ENCODE measurements at places on chromosomes 2 and 18.
A peak's percentile ranks its signal among the peaks of the same experiment; 100 is the strongest.

- DNase-seq = no peak
Observed at GRCh38 chr2:3212984-3213383, 164.6 kb downstream of the EIPR1 start.

GRCh38 chr18:58819051-58819450 lies 45.6 kb upstream of the ZNF532 start:
- DNase-seq = no peak

- DNase-seq = no peak
Observed at GRCh38 chr2:230758566-230759480, 46.2 kb downstream of the CAB39 start.

GRCh38 chr2:55768991-55769390 lies 75.3 kb upstream of the PNPT1 start:
- DNase-seq = no peak

DNA sequence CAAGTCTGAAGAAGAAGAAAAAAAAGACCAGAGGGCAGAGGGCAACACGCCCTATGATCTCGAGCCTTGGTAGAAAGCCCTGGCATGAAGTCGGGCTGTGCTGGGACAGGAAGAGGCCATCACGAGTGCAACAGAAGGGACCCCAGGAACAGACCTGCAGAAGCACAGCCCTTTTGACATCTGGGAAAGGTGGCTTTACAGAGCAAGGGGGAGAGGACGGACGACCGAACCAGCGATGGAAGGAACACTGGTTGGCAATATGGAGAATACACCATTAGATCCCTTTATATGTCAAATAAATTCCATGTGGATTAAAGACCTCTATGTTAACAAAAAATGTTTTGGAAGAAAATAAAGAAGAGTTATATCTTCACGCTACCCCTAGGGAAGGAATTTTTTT lies 10.7 kb downstream of the KIF1A start:
- DNase-seq = no peak

- no peak for DNase-seq
Observed at GRCh38 chr18:49650426-49650891, 88.6 kb downstream of the LIPG start.

DNA sequence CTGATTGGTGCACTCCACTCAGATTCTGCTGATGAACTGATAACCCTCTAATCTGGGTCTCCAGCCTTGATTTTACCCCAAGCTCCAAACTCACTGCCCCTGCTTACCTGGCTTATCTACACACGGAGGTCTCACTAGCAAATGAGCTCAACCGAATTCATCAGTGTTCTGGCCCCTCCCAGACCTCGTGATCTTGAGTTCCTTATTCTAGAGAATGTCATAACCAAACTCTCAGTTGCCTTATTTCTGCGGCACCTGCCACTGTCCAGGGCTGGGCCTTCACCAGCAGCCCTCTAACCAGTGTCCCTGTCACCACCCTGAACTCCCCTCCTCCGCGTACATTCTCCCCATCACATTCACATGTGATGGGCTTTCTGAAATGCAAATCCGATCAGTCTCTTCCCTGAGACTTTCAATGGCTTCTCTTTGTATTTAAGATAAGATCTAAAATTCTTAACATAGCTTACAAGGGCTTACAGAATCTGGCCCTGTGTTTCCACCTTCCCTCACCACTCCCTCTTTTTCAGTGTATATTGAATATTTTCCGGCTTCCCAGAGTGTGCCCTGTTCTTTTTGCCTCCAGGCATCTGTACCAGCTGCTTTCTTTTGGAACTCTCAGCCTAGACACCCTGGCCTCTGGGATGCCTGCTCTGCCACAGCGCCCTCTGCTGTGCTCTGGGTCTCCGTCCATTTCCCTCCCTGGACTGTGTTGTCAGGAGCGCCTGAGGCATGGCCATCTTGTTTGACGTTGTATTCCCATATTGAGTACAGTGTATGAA lies 31.1 kb downstream of the NAB1 start:
- peak; percentile 31 for DNase-seq

DNA sequence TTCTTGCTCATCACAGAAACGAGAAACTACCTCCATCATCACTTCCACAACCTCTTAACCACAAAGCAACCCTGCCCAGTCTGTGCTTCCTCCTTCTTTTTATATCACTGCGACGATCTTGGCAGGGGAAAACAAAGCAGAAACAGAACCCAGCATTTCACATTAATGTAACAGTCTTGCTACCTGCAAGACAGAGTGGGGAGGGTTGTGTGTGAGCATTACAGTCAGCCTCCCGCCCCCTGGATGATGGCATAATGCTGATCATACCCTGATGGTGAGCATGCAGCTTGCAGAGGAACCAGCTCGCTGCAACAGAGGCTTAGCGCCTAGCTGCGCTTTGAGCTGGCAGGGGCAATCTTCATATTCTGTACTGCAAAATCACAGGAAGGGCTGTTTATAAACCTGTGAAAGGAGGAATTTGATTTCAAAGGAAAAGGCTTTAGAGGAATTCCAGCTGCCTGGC lies 376.1 kb downstream of the IRS1 start:
- DNase-seq = no peak

- DNase-seq = no peak
Observed at GRCh38 chr2:66789741-66790140, 354.8 kb downstream of the MEIS1 start.

GRCh38 chr2:78757191-78757590 lies 268.3 kb upstream of the REG3G start:
- DNase-seq = no peak

GRCh38 chr2:169765523-169765922 lies 31.9 kb downstream of the KLHL23 start:
- DNase-seq = no peak

DNA sequence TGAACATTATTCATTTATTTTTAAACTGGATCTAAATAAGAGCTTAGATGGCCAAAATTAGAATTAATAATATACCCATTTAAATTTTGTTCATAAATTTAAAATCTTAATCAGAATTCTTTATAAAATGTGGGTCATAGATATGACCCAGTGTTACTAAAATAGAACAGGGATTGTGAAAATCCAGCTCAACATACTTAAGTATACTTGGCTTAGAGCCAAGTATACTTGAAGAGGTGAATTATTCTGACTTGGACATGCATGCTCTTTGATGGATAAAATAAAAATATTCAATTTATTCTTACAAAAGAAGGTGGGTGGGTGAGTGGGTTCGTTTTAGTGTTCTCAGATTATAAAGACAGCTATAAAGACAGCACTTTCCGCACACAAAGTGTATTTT lies 70.7 kb downstream of the SPOPL start:
- no peak for DNase-seq

- no peak for DNase-seq
Observed at GRCh38 chr2:113898081-113898480, 8.2 kb downstream of the ACTR3 start.

DNA sequence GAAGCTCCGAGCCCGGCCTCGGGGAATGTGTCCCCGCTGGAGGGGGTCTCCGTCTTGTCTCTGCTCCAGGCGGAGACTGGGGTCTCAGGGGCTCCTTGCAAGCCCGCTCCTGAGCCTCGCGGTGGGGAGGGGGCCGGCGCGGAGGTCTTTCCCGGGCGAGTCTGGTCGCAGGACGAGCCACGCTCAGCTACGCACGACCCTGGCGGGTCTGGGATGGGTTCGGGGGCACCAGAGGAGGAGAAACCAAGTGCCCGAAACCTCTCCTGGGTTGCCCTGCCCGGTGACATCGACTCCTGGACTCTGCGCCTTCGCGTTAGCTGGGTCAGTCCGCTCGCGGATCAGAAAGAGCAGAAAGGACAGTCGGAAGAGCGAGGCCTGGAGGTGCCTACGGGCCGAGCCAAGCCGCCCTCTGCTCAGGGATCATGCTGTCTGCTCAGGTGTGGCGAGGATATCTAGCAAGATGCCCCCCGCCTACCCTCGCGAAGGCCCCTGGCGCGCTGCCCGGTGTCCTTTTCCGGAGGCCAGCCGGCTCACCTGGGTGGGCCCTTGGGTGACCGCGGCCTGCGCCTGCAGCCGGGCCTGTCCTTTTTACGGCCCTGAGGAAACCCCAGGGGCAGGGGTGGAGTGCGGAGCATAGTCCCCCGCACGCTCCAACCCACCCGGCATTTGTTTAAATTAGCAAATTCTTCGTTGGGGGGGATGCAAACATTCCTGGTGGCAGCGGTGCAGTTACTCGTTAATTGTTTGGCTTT lies 58.7 kb downstream of the SNORC start:
- no peak for DNase-seq

DNA sequence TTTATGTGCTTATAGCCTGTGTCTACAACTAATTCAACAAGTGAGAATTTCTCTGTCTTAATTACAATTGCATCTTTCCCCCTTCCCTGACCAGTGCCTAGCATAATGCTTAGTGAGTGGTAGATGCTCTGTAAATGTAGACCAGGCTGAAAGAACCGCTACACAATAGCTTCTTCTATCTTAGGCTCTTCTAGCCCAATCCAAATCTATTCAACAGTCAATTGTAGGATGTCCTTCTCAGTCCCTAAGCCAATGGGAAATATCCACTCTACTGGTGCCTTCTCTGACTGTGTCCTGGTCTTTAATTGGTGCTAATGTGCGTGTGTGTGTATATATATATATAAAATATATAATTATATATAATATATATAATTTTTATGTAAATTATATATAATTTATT lies 34.1 kb upstream of the GCC2 start:
- DNase-seq = no peak

GRCh38 chr2:230209422-230210051 lies 10.2 kb downstream of the SP110 start:
- DNase-seq = no peak

- DNase-seq = no peak
Observed at GRCh38 chr2:74767618-74768017, 66.3 kb upstream of the HK2 start.

DNA sequence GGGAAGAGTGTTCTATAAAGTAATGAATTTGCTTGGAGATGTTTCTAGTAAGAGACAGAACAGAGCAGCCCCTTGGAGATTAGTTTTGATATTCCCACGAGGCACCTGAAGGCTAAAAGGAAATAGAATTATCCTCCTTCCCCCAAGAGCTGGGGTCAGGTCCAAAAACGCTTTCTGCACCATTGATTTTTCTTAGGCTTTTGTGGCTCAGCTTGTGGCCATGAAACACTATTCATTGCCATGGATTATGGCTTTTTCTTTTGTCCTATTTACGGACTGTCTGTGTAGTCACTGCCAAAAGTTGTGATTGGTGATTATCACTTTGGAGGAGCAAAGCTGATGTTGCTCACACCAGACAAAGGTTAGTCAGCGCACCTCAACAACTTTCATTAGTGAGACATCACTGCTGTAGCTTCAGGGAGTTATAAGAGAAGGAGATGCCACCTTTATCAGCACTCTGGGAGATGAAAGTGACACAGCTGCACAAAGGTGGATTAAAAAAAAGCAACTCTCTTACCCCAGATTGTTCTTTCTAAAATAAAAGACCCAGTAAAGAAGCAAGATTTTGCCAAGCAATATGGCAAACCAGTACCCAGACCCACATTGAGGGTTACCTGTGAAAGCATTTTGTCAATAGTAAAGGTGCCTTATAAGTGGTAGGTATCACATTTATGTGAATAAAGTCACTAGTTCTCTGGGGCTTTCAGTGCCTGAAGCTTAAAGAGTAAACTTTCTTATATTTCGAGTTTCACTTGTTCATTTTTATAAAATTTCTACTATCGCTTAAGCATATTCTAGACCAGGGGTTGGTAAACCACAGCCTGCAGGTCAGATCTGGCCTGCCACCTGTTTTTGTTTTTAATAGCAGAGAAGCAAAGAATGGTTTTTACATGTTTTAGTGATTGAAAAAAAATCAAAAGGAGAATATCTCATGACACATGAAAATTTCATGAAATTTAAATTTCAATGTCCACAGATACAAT lies 10.6 kb downstream of the CXCR4 start:
- DNase-seq = no peak

DNA sequence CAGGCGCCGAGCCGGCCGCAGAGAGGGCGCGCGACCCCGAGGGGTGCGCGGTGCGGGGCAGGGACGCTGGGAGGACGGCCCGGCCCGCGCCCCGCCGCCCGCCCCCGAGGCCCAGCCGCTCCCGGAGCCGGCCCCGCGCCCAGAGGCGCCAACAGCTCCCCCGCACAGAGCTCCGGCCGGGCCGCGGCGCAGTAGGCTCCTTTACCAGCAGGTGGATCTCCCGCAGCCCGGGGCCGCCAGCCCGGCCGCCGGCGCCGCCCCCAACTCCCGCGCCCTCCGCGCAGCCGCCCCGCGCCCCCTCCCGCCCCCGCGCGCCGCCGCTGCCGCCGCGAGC lies 258 bp downstream of the MGAT4A start:
- DNase-seq = peak; percentile 55

- DNase-seq = peak; percentile 27
Observed at GRCh38 chr2:224646242-224646846, 61.2 kb upstream of the CUL3 start.

DNA sequence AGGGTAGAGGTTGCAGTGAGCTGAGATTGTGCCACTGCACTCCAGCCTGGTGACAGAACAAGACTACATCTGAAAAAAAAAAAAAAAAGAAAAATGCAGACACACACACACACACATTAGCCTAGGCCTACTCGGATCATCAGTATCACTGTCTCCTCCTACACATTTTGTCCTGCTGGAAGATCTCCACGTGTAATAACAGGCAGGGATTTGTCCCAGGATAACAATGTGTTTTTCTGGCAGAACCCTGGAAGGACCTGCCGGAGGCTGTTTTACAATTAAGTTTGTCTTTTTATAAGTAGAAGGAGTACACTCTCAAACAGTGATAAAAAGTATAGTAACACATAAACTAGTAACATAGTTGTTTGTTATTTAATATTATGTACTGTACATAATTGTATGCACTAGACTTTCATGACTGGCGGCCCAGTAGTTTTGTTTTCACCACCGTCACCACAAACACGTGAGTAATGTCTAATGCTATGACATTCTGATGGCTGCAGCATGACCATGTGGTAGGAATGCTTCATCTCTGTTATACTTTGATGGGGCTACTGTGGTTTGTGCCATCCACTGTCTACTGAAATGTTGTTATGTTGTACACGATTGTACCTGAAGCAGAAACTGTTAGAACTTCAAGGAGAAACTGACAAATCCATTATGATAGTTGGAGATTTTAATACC lies 130.6 kb downstream of the ATP9B start:
- DNase-seq = no peak

- no peak for DNase-seq
Observed at GRCh38 chr2:234490271-234491091, 6.4 kb downstream of the ARL4C start.

- DNase-seq = peak; percentile 88
Observed at GRCh38 chr2:12716032-12716281, 779 bp upstream of the TRIB2 start.

GRCh38 chr2:10369269-10370255 lies 66.9 kb downstream of the HPCAL1 start:
- no peak for DNase-seq

DNA sequence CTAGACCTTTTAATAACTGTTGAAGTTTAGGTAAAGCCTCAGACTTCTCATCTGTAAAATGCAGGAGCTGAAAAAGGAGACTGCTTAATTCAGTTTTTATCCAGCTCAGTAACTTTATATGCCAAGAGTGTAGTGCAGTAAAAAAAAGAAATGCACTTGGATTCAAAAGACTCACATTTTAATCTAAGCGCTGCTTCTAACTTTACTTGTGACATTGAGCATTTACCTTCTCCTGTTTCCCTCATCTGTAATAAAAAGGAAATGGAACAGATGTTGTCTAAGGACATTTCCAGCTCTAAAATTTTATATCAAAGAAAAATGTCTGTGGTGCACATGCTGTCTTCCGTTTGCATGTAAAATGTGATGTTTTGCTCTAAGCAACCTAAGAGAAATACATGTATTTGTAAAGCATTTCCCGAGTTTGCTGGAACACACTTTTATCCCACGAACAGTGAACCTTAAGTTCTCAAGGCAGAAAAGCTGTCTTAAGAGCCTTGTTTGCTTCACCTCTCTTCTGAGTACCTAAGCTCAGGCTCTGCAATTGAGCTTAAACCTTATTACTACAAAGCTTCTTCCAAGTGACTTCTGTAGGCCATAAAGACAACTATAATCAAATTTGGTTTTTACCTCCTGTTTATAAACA lies 24.2 kb upstream of the TANK start:
- DNase-seq = no peak

Data from WERI-Rb-1 (cell line).